ENCODE measurements at places on chromosomes 7 and 10.

DNA sequence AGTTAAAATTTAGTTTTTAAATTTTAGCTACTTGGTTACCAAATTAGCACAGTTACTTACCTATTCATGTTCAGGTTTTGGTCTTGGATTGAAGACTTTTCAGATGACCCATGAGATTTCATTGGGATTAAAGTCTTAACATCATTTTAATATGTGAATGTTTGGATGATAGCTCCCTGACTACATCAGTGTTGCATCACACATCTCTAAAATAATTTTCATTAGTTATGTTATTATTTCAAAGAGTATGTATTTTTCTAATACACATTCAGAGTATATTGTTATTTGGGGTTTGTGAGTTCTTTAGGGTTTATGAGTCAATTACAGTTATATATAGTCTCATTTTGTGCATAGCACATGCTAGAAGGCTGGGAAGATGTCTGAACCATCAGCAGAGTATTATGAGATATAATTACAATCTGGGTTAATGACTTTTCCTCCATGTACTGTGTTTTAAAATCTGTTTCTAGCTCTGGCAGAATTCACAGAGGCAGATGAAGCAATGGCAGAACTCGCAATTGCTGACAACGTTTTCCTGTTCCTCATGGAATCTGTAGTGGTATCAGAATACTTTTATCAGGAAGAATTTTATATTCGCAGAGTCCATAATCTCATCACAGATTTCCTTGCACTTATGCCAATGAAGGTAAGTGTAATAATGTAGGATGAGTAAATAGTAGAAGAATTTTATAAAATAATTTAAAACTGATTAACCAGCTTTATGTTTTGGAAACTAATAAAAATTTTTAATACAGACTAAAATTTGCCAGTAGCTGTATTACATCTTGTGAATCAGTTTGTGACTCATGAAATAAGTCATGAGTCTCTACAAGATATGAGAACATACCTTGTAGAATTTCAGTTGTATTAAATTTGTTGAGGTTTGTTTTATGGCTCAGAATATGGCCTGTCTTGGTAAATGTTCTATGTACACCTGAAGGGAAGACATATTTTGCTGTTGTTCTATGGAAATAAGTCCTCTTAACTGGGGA is 26.9 kb downstream of the NUP205 start:
- no peak for DNase-seq

DNA sequence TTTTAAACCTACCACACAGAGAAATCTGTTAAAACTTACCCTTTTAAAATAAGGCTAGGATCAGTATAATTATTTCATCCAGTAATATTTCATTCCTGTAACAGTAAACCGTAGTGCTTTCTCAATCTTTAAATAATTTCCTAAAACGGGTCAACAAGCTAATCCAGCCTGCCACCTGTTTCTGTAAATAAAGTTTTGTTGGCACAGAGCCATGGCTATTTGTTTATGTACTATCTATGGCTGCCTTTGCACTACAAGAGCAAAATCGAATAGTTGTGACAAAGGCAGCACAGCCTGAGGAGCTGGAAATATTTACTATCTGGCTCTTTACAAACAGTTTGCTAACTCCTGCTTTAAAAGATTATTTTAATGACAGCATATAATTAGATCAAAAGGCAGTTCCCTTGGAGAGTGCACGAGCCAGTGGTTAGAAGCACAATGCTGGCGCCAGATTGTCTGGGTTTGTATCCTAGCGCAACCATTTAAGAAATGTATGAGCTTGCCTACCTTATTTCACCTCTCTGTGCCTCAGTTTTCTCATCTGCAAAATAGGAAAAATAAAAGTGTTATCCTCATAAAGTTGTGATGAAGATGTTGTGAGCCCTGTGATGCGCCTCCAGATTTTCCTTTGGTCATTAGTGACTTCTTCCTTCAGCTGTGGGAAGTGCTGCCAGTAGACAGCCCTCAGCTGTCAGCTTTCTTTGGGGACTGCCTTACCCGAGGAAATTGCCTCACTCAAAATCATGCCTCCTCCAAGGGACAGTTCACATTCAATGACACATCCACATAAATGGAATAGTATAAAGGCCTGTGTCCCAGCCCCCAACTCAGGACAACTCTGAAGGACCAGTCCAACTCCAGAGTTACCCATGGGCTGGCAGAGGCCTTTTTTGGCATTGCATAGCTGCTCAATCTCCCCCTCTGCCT is 11.8 kb upstream of the MIOS start:
- no peak for DNase-seq

DNA sequence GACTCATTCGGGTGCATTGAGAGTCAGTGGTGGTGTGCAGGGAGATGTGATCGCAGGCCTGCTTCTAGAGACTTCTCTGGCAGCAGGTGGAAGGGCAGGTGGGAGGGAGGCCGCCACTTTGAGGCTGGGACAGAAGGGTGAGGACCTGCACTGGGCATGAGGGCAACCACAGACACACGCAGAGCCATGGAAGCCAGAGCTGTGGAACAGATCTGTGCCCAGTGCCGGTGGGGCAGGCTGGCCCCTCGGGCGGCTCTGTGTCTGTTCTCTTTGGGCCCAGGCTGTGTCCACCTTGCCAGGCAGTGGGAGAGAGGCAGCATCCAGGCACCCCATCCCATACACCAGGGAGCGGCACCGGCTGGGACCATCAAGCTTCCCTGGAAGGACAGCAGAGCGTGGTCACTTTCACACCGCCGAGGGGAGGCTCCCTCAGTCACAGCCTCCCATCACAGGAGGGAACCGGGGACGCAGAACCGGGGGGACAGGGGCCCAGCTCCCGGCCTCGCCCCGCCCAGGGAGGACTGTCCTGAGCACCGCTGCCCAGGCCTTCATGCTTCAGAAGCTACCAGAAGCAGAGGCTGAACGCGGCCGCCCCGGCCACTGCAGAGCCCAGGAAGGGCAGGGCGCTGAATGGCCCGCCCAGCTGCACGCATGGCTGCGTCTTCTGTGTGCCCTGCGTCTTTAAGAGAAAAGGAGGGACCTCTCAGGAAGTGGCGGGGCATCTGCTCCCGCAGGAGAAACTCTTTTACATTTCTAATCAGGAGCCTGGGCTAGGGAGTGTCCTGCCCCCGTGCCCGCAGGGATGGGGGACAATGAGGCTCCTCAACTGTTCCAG is 32.1 kb downstream of the EN2 start:
- DNase-seq: no peak

GRCh38 chr10:29067628-29068027 is 221.2 kb upstream of the LYZL1 start:
- no peak for DNase-seq

DNA sequence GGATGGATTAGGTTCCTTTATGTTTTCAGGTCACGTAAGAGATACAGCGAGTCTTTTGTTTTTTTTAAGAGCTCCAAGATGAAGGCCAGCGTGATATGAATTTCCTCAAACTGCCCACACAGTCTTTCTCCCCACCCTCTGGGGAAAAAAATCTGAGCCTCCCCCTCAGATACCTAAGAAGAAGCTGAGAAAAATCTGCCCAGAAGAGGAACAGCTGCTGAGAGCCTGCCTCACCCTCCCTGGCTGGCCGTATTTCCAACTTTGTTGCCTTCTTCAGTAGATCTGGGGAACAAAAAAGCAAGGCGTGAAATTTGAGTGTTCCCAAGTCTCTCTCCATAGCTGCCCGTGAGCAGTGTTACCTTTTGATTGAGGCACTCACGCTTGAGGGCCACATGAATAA is 208.1 kb downstream of the KIAA1217 start:
- DNase-seq: no peak

- no peak for DNase-seq
Observed at GRCh38 chr7:129202058-129202777, 13.8 kb downstream of the SMO start.

DNA sequence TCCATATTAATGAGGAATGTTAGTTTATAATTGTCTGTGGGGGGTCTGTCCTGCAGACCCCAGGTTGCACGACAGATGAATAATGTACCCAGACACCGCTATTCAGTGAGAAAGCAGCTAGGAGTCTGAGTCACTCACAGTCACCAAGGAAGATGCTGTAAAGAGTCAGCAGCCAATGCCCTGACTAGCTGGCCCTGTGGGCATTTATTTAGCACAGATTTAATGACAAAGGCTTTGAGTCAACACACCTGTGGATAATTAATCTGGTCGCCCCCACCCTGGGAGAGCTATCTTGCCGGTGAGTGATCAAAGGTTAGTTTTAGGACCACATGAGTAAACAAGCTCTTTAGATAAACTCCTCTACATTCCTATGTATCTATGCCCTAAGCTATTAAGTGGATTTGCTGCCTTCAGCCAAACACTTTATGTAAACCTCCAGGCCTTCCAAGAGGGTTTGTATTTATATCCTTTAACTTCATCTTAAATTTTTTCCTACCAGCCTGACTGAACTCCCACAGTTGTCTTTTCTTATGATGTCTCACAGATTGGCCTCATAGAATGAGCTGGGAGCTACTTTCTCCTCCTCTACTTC is 180.0 kb upstream of the ADCY1 start:
- DNase-seq: no peak

GRCh38 chr7:50270531-50271018 is 33.9 kb upstream of the IKZF1 start:
- no peak for DNase-seq

DNA sequence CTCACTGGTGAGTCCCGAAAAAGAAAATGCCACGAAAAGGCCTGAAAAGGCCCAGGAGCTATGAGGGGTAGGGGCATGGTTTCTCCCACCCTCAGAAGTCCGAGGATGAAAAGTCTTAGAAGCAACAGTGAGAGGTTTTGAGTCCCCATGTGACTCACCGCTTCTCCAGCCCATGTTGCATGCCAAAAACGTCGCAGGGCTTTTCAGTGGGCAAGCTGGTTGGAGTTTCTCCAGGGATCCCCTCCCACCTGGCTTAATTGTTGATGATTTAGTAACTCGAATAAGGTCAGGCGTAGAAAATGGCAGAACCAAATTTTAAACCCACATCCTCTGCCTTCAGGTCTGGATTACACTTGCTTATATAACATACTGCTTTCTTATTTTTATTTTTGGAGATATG is 96.3 kb upstream of the ARMC3 start:
- DNase-seq: no peak

DNA sequence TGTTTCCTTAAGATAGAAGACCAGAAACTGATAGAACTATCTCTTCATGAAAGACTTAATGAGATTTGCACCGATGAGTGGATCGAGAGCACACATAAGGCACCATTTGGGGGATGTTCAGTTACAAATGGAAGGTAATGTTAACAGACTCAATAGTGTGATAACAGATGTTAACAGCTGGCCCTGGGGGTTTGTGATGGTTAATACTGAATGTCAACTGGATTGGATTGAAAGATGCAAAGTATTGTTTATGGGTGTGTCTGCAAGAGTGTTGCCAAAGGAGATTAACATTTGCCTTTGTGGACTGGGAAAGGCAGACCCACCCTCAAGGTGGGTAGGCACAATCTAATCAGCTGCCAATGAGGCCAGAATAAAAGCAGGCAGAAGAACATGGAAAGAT is 130.5 kb upstream of the DGKB start:
- DNase-seq: no peak

- DNase-seq: no peak
Observed at GRCh38 chr7:158613481-158613880, 25.9 kb upstream of the PTPRN2 start.

GRCh38 chr10:119348516-119349240 is 141.3 kb downstream of the GRK5 start:
- no peak for DNase-seq

DNA sequence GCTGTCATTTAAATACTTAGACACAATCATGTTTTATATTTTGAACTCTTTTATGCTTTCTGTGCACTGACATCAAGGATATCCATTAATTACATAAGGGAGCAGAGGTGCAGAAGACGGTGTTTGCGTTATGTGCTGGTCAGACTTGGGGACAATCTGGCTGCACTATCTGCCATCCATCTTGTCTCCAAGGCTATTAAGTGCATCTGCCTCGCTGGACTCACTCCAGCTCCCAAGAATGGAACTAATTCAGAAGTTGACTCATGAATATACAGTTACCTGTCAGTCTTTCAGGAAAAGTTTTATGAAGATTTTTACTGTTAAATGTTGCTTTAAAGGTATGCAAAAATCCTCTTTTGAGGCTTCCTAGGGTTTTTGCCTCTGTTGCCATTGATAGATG is 391.0 kb downstream of the SUGCT start:
- DNase-seq: no peak
